ENCODE measurements at places on chromosomes 5 and 9. TPM values are rescaled to one million over a fixed set of nuclear protein-coding genes. Genes with fewer than 3 reads are reported as not detected.

GRCh38 chr9:19771446-19771845 is 17.4 kb downstream of the SLC24A2 start:
- DNase-seq = no peak

GRCh38 chr9:130173666-130173983 is 1.4 kb downstream of the NCS1 start:
- no peak for DNase-seq

DNA sequence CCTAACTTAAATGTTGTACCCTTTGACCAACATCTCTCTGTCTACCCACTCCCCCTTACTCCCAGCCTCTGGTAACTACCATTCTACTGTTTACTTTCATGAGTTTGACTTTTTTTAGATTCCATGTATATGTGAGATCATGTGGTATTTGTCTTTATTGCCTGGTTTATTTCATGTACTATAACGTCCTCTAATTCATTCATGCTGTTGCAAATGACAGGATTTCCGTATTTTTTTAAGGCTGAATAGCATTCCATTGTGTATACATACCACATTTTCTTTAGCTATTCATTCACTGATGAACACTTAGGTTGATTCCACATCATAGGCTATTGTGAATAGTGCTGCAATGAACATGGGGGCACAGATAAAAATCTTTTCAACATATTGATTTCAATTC is 11.8 kb upstream of the NDUFB6 start:
- DNase-seq = no peak

The PRDM9 gene
- total RNA-seq = not detected

DNA sequence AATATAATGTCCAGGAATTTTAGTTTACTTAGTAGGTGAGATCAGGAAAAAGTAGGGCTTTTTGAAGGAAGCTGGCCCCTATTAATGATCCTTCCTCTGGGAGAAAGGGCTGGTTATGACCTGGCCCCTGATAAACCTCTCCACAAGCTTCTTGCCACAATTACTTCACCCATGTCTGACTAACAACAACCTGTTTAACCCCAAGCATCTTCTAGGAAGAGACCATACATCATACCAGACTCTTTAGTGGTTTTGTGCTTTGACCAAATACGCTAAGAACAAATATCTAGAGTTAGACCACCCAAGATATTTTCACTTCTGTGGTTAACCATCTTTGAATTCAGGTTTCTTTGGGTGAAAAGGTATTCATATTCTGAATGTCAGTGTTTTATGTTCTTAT is 174.0 kb upstream of the SLC27A6 start:
- DNase-seq = no peak

- no peak for DNase-seq
These were observed 91.5 kb downstream of the MAMDC2 start for GRCh38 chr9:70135176-70135575.

The CD72 gene
- 4.1 TPM for total RNA-seq

- no peak for DNase-seq
These were observed 60.2 kb downstream of the MLLT3 start for GRCh38 chr9:20562051-20562450.

DNA sequence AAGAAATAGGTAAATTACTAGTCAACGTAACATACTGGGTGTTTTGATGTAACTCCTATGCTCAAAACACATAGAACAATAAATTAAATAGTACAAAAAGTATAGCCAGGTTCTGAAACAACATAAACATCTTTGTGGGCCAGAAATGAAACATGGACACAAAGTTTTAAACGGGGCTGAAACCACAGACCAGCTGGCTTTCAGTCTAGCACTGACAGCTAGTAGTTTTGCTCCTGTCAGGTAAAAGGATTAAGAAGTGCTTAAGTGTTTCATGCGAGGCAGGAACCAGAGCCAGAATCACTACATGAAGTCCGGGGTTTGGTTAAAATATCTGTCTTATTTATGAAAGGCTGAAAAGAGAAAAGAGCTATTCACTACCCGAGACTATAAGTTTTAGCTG is 19.5 kb downstream of the DCAF10 start:
- DNase-seq = no peak

GRCh38 chr9:134264169-134264568 is 62.1 kb upstream of the RXRA start:
- DNase-seq = no peak

- no peak for DNase-seq
These were observed 24.7 kb downstream of the TYRP1 start for GRCh38 chr9:12717907-12718306.

DNA sequence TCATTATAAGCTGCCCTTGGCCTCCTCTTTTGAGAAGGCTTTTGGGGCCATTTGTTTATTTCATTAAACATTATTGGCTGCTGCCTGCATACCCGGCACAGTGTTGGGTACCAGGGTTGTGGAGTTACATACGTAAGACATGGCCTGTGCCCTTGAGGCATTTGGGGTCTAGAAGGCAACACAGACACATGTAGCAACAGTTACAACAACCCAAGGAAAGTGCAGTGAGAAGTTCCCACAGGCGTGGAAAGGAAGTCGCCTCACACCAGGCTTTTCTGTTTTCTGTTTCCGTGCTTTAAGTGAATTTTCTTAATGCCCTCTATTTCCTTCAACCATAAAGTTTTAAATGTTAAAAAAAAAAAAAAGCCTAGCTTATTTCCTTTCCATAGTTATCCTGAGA is 47.4 kb downstream of the GALNT10 start:
- DNase-seq = no peak

The NUTM2G gene
- total RNA-seq = not detected
